ENCODE measurements at places on chromosomes 11 and 22. TPM values are rescaled to one million over a fixed set of nuclear protein-coding genes. Genes with fewer than 3 reads are reported as not detected.

Gene E2F8
- total RNA-seq = 4.8 TPM

DNA sequence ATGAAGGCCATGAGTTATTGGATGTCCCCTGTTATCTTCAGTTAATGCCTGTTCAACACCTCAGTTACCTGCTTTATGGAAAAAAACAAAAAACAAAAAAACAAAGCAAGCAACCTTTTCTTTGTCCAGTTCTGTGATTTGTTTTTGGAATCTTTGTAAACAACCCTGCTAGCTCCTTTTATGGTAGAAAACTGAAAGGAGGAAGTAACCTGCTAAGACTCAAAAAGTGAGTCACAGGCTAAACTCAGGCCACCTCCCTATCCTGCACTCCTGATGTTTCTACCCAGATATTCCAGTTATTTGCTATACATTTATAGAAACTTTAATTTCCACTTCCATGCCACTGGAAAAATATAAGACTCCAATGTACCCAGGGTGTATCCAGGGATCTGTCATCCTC, 20.6 kb upstream of the TLCD5 start:
- DNase-seq = no peak

- DNase-seq = no peak
Measured at GRCh38 chr11:128891913-128892398, 800 bp downstream of the KCNJ5 start.

Gene RFPL3
- not detected for total RNA-seq

- DNase-seq = no peak
Measured at GRCh38 chr22:46541536-46541935, 4.1 kb upstream of the CELSR1 start.

DNA sequence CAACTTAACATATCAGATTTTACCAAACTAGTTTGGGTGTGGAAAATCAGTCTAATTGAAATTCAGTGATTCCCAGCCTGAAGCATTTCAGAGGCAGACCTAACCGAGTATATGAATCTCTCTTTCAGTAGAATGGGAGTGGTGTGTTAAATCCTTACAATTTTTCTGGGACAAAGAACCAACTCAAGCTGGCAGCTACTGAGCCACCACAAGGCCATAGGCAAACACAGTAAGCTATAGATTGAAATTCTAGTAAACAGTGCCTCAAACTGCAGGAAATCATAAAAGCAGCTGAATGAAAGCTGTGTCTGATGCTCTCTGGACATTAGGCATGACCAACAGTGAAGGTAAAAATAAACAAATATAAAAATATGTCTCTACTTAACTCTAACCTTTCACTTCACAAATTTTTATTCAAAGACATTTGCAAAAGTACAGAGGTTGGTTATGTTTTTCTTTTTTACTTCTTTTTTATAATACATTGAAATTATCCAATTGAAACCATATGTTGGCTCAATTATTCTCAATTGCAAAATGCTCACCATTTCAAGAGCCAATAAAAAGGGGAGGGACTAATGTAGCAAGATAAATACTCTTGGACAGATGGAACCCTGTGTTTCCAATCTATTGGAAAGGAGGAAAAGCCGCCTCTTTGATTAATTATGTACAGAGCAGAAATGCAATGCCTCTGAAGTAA, 35.8 kb upstream of the FIBIN start:
- DNase-seq = no peak

Gene CAPN5
- total RNA-seq = 4.6 TPM

DNA sequence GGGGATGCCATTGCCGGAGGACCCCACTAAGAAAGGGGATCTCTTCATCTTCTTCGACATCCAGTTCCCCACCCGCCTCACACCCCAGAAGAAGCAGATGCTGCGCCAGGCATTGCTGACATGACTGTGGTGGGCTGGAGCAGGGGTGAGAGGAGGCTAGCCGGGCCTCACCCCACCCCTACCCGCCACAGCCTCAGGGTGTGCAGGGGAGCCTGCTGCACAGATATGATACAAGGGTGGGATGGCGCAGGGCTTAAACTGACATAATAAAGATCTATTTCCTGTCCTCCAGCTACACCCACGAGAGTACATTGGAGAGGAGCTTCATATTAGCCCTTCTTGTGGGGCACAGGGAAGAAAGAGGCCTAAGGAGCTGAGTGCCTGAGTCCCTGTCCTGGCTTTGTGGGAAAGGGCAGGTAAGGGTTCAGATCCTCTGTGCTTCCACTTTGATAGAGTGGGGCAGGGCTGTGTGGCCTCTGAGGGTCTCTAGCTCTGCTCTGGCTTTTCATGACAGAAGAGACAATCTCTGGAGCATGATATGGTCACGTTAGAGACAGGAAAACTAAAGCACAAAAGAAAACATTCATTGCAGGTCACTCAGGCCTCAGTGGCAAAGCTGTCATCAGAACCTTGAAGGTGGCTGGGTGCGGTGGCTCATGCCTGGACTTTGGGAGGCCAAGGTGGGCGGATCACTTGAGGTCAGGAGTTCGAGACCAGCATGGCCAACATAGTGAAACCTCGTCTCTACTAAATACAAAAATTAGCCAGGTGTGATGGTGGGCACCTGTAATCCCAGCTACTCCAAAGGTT, 12.4 kb downstream of the UCP2 start:
- no peak for DNase-seq

DNA sequence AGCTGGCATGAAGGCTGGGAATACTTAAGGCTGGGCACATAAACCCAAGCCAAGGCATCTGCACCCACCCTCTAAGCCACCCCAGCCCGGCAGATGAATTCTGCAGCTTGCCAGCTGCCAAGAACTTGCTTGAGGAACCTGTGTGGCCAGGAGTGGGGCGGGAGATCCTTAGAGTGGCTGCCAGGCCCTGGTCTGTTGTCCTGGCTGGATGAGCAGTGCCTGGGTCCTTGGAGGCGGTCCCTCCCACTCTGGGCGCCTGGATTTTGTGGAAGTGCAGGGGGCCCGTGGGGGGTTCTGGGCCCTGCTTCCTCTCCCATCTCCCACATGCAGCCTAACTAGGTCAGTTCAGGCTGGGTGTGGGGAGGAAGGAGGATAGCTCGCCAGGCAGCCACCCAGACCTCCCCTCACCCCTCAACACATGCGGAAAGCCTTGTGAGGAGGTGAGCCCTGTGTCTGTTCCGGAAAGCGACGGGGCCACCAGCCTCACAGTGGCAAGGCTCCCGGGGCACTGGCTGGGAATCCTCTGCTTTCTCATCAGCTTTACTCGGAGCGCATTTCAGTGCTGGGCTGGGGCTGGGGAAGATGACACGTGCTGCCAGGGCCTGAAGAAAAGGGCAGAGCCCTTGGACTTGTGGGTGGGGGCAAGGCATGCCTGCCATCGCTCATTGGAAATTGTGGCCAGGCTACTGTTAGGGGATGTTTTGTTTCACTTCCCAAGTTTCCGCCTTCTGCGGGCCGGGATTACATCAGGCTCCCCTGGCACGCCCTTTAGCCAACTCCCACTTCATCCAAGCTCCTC, 8.4 kb downstream of the DAGLA start:
- peak; percentile 92 for DNase-seq

- DNase-seq = peak; percentile 66
Measured at GRCh38 chr11:15800111-15800800, 556.1 kb downstream of the SOX6 start.

Gene CD82
- total RNA-seq = 30.0 TPM

GRCh38 chr11:100619484-100619883, 67.6 kb upstream of the ARHGAP42 start:
- no peak for DNase-seq

- no peak for DNase-seq
Measured at GRCh38 chr11:14411818-14412217, 52.8 kb upstream of the RRAS2 start.

GRCh38 chr11:111957663-111958444, 20.7 kb downstream of the DIXDC1 start:
- DNase-seq = peak; percentile 55

DNA sequence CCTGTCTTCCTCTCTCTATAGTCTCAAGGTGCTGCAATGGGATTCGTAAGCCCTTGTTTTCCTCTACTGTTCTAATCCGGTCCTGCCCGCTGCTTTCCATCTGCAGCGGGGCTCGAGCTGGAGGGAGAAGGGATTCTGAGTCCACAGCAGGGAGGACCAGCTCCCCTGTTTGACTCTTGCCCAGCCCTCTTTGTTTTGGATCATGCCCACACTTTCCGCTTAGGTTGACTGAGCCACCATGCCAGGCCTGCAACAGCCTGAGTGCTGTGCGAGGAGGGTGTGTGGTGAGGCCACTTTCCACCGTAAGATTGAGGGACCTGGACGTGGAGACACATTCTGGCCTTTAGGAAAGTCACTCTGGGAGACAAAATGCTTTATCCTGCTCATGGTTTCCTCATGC, 58.3 kb downstream of the CEP164 start:
- no peak for DNase-seq

GRCh38 chr22:48089601-48090331, 1327.3 kb downstream of the TBC1D22A start:
- DNase-seq = peak; percentile 58

Gene POU2AF2
- total RNA-seq = not detected

DNA sequence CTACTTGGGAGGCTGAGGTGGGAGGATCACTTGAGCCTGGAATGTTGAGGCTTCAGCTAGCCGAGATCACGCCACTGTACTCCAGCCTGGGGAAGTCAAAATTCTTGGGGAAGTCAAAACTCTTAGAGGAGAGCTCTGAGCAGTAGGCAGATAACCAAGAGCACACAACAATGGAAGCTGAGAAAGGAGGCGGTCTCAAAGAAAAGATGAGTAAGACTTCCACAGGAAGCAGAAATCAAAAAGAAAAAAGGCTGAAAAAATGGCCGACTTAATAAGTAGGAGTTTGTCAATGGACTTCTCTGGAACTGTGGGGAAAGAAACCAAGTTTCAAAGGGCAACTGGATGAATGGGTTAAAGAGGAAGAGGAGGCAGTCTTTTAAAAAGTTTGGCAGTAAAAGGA, 32.1 kb downstream of the RAB30 start:
- DNase-seq = no peak
